Thyroid gland (tissue), 4 donors: ENCODE measurements at places on chromosomes 11 and 22. TPM values are rescaled to one million over a fixed set of nuclear protein-coding genes. Genes with fewer than 3 reads are reported as not detected.

DNA sequence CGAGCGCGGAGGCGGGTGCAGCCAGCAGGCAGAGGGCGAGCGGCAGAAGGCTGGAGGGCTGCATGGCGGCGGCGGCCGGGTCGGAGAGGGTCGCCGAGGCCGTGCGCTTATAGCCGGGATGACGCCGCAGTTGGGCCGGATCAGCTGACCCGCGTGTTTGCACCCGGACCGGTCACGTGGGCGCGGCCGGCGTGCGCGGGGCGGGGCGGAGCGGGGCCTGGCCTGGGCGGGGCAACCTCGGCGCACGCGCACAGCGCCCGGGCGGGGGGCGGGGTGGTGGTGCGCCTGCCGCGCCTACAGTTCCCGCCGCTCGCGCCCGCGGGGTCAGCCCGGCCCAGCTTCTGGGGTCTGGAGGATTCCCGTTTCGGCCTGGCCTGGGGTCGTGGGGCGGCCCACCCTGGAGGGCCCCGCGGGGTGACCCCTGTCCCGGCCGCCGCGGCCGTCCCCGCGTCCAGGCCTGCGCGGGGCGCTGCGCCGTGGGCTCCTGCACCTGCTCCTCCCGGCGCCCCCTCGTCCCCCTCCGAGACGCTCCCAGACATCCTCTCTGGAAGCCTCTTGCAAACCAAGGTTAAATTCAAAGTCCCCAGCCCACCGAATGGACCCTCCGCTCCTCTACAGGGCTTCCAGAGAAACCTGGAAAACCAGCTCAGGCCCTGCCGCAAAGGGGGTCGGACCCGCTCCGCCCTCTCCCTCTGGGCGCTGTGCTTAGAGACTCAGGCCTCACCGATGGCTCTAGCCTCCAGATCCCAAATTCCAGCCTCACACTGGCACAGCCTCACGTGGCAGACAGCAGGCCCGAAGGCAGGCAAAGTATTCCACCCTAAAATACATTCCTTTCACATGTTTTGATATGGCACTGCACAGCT, at the start of gene CTSD:
Gene CTSD, minus strand, starts transcription at position 132 of the 866 bp plus-strand sequence. Its CDS starts 68 bp downstream, at position 64.
- DNase-seq, result peak; percentile 85

DNA sequence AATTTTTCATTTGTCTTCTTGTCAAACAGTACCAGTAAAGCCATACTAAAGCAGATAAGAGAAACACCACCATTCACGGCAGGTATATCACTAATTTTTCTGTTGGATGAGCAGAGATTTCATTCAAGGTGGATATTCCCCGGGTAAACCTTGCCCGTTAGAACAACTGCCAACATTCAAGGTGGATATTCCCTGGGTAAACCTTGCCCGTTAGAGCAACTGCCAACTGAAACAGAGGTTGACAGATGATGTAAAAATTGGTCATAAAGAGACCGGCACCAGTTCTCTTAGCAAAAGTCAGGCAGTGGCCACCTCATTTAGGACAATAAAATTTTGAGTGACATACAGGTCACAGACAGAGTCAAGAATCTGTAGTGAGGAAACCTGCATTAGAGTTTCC, 423.4 kb upstream of the SYN3 start:
- no peak for DNase-seq

GRCh38 chr11:43223026-43223425, 88.8 kb upstream of the API5 start:
- no peak for DNase-seq

The EIF4ENIF1 gene
- 18.4 TPM for total RNA-seq

The LRRC56 gene
- total RNA-seq, result 1.7 TPM

- DNase-seq, result no peak
Measured at GRCh38 chr22:27709919-27710675, 91.5 kb downstream of the MN1 start.

The MPEG1 gene
- 16.3 TPM for total RNA-seq

- DNase-seq, result peak; percentile 48
Measured at GRCh38 chr11:44955015-44955738, 4.5 kb upstream of the TP53I11 start.

The CCDC87 gene
- total RNA-seq, result 2.1 TPM

DNA sequence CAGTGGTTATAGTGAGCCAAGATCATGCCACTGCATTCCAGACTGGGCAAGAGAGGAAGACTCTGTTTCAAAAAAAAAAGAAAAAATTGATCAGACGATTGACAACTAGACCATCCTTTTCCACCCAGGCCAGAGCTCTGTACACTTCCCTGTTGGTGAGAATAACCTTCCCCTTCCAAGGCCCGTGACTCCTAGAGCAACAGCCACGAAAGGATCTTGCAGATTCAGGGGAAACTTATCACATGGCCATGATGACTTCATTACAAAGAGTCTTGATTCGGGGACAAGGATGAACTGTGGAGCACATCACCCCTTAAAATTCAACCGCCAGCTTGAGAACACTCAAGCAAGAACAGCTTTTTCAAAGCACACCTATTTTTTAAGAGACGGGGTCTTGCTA, 10.3 kb downstream of the CD5 start:
- no peak for DNase-seq

The C11orf58 gene
- total RNA-seq, result 190 TPM
